ENCODE measurements at places on chromosomes 1 and 21.

GRCh38 chr1:61851235-61851634 lies 109.0 kb downstream of the PATJ start:
- DNase-seq, result no peak

GRCh38 chr21:19792004-19792403 lies 1206.2 kb upstream of the NCAM2 start:
- no peak for DNase-seq

GRCh38 chr1:18743233-18743632 lies 112.6 kb downstream of the PAX7 start:
- DNase-seq, result no peak

GRCh38 chr1:177067752-177068410 lies 96.6 kb downstream of the ASTN1 start:
- no peak for DNase-seq

- DNase-seq, result no peak
These were observed 50.8 kb downstream of the PAX7 start for GRCh38 chr1:18681423-18681835.

DNA sequence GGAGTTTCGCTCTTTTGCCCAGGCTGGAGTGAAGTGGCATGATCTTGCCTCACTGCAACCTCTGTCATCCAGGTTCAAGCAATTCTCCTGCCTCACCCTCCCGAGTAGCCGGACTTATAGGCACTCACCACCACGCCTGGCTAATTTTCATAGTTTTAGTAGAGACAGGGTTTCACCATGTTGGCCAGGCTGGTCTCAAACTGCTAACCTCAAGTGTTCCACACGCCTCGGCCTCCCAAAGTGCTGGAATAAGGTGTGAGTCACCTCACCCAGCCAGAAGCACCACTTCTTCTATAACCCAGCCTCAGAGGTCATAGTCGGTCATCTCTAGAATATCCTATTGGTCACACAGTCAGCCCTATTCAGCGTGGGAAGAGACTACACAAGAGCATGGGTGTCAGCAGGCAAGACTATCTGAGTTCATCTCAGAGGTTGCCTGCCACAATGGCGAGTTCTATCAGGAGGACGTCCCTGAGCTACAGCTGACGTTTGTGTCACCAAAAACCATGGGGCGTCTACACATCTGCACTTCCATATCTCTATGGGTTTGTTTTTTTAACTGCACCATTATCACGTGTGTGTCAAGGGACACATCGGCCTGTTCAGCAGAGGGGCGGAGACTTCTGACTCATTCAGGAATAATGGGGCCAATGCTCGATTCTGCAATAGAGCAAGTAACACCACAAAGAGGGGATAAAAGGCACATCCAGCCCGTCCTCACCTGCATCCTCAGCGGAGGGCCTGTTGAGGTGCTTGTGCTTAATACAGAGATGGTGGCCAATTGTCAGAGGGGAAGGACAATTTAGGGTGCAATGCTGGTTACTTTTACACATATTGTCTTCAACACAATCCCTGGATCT lies 256.3 kb upstream of the IRF2BP2 start:
- no peak for DNase-seq

DNA sequence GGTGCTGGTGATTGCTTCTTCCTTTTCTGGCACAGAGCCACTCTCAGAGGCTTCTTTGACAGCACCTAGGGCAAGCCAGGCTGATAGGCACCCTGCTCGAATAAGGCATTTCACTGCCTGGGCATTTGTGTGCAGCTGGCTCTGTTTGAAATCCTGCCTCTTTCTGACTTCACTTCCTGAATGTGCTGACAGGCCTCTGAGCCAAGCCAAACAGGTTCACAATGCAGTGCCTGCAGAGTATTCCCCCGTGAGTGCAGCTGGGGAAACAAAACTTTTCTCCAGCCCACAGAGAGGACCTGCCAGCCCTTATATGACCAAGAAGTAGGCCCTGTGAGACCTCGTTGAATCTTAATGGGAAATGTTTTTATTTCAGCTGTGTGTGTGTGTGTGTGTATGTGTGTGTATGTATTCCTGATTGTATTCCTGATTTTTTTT lies 10.4 kb downstream of the JUN start:
- DNase-seq, result no peak

GRCh38 chr1:200355801-200356200 lies 54.0 kb downstream of the ZNF281 start:
- DNase-seq, result no peak

GRCh38 chr1:43238085-43238484 lies 31.7 kb upstream of the TMEM125 start:
- DNase-seq, result no peak

GRCh38 chr1:208526613-208527125 lies 282.5 kb upstream of the PLXNA2 start:
- no peak for DNase-seq

- no peak for DNase-seq
These were observed 30.7 kb downstream of the EVI5 start for GRCh38 chr1:92754000-92754718.

DNA sequence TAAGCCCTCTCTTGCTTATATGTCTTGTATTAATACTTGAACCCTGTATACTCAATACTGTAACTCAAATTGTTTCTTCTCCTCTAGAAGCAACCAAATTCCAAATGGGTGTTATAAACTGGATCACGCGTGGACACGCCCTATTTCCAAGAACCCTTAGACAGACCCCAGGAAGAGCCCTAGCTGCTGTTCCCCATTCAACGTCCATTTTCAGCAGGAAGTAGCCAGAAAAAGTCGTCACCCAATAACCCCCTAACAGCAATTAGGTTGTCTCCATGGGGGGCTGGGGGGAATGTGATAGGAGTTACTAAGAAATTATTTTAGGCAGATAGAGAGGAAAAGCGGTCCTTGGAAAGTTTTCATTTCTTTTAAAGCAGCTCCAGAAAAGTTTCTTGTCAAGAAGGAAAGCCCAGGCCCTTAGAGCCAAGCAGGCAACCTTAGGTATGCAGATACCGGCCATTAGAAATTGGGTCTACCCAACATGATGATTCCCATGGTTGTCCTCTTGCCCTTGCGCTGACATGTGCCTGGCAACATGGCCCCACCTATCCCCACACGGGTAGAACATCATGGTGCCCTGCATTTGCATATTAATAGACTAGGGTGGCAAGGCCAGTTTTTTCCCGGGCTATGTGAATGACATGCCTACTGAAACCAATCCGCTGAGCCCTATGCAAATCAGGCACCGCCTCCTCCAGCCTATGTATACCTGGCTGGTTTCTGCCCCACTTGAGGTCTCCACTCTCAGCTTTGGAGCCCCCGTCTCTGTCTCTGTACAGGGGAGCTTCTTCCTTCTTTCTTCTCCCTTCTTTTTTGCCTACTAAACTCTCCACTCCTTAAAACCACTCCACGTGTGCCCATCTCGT lies 4.0 kb upstream of the CD46 start:
- DNase-seq, result no peak

DNA sequence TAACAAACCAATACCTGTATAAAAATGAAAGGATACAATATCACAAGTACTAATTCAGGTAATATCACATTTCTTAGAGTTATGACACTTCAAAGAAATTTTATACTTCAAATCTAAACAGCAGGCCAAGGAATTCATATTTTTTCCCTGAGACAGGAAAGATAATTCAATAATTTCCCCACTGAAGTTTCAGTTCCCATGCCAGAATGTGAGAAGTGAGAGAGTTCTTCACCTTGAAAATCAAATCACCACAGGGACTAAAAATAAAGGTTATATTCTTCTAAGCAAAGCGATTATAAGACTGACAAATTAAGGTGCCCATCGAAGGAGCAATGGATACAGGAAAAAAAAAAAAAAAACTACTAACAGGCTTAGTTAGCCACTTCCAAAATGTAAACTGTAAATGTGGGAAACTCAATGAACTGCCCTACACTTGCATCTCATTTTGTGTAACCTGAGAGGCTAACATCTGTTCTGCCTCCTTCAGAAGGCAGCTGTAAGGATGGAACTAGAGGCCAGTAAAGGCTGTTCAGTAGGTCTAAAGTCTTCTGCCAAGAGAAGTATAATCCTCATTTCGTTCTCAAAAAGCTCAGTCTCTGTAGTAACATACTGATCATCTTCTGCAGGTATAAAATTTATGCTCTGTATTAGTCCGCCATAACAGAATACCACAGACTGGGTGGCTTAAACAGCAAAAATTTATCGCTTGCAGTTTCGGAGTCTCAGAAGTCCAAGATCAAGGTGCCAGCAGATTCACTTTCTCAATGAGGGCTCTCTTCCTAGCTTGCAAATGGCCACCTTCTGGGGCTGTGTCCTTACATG lies 127.8 kb downstream of the RERE start:
- DNase-seq, result no peak

- DNase-seq, result no peak
These were observed 4.2 kb downstream of the SDC3 start for GRCh38 chr1:30904191-30904961.

DNA sequence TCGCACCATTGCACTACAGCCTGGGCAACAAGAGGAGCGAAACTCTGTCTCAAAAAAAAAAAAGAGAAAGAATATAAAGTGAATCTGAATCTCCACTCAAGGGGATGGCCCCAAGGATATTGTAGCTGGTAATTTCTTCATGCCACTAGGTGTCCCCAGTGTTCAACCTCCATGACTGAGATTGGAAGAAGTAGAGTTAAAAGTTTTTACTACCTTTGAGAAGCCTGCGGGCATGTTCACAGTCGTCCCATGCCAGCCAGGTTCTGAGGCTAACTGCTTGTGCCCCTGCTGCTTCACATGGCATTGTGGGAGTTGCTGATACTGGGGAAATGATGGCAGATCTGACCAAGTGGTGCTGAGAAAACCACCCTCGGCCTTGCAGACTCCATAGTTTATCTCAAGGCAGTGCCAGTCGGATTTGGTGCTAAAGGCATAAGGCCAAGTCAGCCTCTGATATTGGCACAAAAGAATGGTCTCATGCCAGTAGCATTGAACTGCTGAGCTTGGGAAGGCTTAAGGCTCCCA lies 10.8 kb upstream of the SHISA4 start:
- no peak for DNase-seq

GRCh38 chr1:29465755-29466154 lies 229.4 kb downstream of the PTPRU start:
- no peak for DNase-seq

GRCh38 chr1:216702170-216702569 lies 21.1 kb downstream of the ESRRG start:
- DNase-seq, result no peak

GRCh38 chr1:157438146-157438545 lies 114.2 kb downstream of the FCRL5 start:
- no peak for DNase-seq
